NB4 (cell line): ENCODE measurements at places on chromosomes 2 and 18.
A peak's percentile ranks its signal among the peaks of the same experiment; 100 is the strongest.

- no peak for DNase-seq
Observed at GRCh38 chr2:215866606-215867005, 146.7 kb downstream of the MREG start.

DNA sequence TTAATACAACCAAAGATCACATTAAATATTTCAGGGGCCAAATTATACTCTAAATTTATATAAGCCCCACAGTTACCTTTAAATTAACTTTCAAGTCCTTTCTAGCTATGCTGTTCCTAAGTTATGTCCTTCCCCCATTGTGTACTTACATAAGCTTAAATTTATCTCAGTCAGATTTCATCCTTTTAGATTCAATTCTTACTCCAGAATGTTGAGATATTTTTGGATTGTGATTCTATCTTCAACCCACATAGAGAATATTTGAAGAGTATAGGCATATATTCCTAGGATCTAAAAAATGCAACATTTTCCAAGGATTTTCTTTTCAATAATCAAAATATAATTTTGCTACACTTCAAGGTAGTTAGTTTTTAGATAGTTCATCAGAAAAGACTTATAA is 242.8 kb downstream of the KCNE4 start:
- DNase-seq: no peak

- no peak for DNase-seq
Observed at GRCh38 chr2:232022718-232023117, 61.2 kb downstream of the DIS3L2 start.

DNA sequence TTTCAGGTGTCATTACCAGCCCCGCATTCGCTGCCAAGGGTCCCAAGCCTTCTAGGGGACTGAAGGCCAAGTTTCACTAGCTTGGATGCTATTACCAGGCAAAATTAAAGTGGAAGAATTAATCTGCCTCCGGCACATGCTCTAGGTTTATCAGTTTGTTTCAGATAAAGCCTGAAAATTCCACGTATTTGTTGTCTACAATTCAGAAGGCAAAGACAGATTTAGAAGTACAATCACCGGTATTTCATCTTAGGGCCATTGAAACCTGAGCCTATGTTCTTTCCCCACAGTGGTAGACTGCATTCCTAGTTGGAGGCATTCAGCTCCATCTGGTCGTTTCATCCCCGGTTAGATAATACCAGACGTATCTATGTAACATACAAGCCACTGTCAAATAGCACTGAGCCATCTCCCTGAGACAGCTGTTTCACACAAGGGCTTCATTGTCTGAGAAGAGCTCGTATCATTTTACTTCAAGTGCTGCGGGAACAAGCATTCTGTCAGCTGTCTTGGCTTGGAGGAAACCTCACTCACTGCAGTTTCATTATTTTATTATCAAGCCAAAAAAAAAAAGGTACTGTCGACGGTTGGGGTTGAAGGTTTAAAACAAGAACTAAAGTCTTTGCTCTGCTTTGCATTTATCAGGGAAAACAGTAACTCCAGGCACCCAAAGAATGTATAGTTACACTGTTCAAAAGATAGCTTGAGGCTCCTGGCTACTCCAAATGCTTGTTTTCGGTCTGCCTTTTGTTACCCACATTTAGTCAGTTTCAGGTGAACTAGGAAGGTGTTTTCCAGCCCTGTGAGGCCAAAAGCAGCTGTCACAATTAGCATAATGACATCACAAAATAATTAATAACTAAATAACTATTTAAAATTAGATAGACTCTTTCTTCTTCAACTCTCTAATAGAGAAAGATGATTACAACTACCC is 76.7 kb downstream of the TGIF1 start:
- peak; percentile 26 for DNase-seq

GRCh38 chr2:223554923-223555322 is 47.2 kb downstream of the SCG2 start:
- DNase-seq: peak; percentile 9

DNA sequence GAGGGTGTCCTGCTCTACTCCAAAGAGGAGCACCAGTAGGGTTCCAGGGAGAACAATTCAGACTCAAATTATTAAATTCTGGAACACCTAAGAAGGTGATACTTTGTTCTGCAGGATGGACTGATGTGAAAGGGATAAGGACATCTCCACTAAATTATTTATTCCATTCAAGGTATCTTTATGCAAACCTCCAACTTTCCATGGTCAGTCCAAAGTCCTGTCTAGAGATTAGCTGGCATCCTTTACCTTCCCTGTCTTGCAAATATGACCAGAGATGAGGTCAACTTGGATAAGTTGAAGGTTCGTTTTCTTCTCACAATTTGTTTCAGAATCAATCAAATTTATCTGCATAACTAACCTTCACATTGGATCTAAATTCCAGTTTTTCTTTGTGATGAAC is 8.7 kb upstream of the ZBTB14 start:
- no peak for DNase-seq

GRCh38 chr2:149552226-149552625 is 35.3 kb downstream of the MMADHC start:
- DNase-seq: no peak

- DNase-seq: peak; percentile 21
Observed at GRCh38 chr2:231228223-231228622, 29.8 kb downstream of the ARMC9 start.

DNA sequence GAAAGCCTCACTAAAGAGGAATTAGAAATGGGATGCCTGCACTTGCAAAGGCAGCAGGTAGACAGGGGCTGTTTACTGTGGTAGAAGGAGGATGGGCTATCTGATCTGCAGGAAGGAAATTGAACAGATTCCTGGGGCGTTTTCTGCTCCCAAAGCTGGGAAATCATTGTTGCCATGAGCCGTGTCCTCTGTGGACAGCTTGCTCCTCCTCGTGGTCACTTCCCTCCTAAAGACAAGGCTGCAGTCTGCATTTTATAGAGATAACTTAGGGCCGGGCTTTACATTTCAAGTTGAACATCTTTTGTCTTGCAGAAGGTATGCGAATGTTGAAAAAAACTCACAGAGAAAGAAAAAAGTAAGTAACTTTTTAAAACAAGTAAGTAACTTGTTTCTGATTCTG is 50.9 kb downstream of the DCDC2C start:
- DNase-seq: no peak

DNA sequence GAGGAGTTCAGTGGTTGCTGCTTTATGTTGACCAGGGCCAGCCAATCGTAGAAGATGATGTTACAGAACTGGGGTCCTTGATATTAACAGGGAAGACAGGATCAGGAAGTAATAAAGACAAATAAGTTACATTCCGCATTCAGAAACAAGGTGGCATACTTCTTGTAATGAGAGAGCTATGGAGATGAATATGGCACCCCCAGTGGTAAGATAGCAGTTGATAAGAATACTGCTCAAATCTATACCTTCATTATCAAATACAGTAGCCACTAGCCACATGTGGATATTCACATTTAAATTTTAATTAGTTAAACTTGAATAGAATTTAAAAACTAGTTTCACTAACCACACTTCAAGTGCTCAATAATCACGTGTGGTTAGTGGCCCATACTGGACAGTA is 290.4 kb upstream of the RBMS1 start:
- DNase-seq: peak; percentile 7

DNA sequence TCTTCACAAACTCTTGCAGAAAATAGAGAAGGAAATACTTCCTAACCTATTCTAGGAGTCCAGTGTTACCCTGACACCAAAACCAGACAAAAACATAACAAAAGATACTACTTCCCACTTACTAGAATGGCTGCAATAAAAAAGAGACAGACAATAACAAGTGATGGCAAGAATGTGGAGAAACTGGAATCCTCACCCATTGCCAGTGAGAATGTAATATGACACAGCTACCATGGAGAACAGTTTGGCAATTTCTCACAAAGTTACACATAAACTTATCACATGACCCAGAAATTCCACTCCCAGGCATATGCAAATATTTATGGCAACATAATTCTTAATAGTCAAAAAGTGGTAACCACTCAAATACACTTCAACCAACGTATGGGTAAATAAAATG is 209.8 kb upstream of the CTAGE1 start:
- DNase-seq: no peak
